IPS DF 6.9 (cell line): ENCODE measurements at places on chromosomes 12 and 14.

DNA sequence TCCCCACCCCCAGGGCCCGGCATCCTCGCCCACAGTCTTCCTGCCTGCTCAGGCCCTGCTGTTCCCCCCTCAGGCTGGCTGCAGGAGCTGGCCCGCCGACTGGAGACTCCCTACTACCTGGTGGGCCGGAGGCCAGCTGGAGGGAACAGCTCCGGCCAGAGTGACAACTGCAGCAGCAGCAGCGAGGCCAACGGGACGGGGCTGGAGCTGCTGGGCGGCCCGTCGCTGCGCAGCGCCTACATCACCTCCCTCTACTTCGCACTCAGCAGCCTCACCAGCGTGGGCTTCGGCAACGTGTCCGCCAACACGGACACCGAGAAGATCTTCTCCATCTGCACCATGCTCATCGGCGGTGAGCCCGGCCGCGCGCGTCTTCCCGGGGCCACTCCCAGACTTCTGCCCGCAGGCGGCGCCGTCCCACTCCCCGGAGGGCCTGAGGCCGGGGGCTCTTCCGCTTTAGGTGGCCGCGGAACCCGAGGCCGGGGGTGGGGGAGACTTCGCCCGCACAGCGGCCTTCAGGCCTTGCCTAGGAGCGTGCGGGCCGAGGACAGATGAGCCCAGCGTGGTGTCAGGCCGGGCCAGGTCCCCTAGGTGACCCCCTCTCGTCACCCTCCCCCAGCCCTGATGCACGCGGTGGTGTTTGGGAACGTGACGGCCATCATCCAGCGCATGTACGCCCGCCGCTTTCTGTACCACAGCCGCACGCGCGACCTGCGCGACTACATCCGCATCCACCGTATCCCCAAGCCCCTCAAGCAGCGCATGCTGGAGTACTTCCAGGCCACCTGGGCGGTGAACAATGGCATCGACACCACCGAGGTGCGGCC, 10.2 kb downstream of the KCNH3 start:
- no peak for DNase-seq

- DNase-seq = no peak
These were observed 11.7 kb downstream of the BATF start for GRCh38 chr14:75533791-75534555.

- DNase-seq = no peak
These were observed 312.1 kb downstream of the ITPR2 start for GRCh38 chr12:26520869-26521268.

DNA sequence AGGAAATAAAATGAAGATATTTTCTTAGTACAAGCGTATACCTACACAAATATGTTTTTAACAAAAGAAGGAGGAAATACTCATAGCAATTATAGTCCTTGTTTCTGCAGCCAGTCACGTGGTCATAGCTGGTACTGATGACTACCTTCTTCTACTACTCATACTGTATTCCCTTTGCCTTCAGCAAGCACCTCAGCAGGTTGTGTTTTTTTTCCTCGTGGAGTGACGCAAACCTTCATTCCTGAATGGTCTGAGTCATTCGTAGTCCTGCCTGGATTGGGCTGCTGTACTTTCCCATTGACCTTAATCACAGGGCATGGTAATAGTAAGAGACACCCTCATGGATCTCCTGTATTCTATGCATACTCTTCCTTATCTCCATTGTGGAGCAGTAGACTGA, 25.7 kb upstream of the SLC16A7 start:
- DNase-seq = no peak

- DNase-seq = no peak
These were observed 26.6 kb downstream of the NRDE2 start for GRCh38 chr14:90305176-90305601.

- no peak for DNase-seq
These were observed 3.1 kb upstream of the RNASE9 start for GRCh38 chr14:20563971-20564370.

GRCh38 chr14:49863487-49864281, 11.1 kb upstream of the NEMF start:
- no peak for DNase-seq

DNA sequence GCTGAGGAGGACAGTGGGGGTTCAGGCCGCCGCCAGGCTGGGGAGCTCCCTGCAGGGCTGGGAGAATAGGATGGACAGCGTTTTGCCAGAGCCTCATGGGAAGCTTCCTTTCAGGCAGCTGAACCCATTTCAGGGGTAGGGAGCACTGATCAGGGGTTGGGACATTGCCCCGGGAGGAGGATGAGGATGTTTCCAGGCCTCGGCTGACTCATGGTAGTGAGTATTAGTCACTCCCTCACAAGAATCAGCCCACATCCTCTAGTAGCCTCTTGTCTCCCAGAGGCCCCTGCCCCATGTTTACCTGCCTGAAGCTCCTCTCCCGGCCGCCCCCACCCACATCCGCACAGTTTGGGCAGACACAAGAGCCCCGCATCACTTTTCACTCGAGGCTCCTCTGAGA, 89.8 kb downstream of the ZFP36L1 start:
- DNase-seq = no peak

DNA sequence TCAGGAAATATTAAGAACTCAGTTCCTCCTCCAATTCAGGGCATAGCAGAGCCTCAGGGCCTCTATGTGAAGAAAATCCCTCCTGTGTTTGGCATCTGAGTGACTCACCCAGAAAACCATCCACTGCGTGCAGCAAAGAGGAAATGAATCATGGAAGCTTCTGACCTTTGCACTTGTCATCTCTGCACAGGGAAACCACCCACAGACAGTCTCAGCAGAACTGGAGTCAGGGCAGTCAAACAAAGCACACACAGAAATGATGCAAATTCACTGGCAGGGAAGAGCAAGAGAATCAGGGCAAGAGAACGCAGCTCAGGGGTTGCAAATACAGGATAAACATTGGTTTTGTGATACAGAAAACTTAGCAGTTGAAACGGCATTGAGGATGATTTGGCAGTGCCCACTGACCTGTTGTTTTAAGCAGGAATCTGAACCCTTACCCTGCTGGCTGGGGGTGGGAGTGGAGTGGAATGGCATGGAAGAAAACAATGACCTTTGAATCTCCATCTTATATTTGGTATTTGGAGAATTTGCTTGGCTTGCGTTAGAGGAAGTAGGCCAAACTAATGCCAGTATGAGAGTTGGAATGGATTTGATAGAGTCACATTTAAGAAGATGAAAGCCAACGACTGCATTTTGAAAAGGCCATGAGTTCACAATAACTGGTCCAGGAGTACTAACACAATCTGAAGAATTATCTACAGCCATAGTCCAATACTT, 53.5 kb downstream of the PHLDA1 start:
- DNase-seq = no peak

DNA sequence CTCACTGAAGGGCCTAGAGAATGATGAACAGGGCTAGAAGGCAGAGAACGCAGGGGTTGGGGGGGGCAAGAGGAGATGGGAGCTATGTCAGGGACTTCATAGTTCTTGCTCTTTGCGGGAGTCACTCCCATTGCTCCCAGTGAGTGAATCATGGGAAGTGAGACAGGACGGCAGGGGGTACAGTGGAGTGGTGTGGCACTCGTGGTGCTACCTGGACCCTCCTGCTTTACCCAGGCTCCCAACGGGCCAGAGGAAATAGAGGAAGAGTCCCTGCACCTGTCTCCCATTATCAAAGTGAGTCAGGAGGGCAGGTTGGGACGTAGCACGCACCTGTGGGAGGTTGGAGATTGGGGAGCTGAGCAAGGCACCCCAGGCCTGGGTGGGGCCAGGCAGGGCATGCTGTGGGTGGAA, 1.3 kb upstream of the KRT8 start:
- DNase-seq = no peak

- no peak for DNase-seq
These were observed 79.2 kb upstream of the PTHLH start for GRCh38 chr12:28051516-28052354.

- DNase-seq = no peak
These were observed 18.2 kb downstream of the RFX4 start for GRCh38 chr12:106601031-106601430.

GRCh38 chr14:54920052-54920451, 17.4 kb upstream of the GCH1 start:
- DNase-seq = no peak

- no peak for DNase-seq
These were observed 126.5 kb upstream of the NTF3 start for GRCh38 chr12:5305425-5305824.
